ENCODE measurements at places on chromosomes 7 and 10.

DNA sequence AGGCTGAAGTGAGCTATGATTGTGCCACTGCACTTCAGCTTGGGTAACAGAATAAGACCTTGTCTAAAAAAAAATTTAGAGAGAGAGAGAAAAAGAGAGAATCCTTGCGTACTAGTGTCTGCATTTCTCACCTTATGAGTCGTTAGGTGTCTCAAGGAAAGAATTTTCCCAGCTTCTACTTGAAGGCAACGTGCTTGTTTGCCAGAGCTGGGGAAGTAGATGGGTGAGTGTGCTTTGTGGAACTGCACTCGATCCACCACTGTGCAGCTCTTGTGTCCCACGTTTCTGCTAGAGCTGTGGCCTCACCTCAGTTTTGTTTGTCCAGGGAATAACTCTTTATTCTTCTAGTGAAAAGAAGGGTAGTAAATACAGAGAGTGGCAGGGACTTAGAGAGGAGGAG is 38.9 kb downstream of the HDAC9 start:
- no peak overlapping the region for H3K27ac ChIP-seq
- no peak for DNase-seq
- H3K4me1 ChIP-seq, result no peaks in the 10 kb centered on the region
- no peaks in the 10 kb centered on the region for H3K36me3 ChIP-seq
- no peaks in the 10 kb centered on the region for H3K27me3 ChIP-seq

DNA sequence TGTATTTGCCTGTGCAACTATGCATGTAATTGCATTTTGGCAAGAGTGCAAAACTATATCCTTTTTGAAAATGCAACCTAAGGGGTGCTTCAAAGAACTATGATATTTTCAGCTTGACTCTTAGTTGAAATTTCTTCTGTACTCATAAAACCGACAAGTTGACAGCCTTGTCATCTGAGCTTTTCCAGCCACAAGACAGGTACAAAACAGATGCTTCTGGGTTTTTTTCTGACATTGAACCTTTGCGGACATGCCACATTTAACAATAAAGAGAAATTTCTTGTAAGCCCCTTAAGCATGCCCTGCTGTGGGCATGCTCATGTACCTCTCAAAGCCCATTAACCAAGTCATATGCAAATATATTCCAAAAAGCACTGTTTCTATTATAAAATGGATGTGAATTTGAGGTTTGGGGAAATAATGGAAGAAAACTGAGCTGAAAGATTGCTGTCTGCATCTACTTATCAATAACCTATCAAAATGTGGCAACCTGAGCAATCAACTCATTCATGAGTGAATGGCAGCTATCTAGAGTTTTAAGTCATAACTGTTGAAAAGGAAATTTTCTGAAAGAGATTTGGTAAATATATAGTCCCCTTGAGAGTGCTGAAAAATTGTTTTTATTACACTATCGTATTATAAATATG is 1117.0 kb upstream of the LRRTM3 start:
- H3K27me3 ChIP-seq, result no peaks in the 10 kb centered on the region
- no peak for DNase-seq
- H3K4me1 ChIP-seq, result no peaks in the 10 kb centered on the region
- no peak overlapping the region for H3K27ac ChIP-seq

DNA sequence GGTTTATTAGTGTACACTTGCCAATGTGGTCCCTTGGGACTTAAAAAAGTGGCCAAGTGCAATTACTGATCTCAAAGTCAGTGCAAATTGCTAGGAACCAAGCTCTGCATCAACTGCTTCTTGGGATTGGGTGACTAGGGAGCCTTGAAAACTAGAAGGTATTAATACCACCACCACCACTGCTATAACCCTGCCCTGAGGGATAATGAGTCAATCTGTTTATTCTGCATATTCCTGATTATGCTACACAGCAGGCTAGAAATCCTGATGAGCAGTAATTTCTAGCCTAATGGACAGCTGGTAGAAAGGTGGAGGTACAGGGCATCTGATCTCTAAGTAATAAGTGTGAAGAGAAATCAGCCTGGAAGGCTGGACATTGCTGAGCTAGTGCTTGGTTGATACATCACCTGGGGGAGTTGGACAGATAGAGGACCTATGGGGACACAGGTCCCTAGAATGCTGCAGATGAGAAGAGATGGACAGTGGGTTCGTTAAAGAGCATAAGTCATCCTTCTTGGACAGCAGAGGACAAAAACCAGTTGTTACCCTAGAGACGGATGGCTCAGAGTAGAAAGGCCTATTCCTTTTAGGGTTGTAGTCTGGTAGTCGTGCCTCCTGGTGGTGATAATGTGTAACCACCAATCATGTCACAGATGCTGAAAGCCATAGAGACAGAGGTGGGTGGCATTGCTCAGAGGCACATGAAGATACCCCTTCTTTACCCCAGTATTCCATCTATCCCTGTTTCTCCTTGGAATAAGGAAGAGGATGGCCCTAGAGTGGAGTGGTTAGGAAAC is 554.8 kb downstream of the SORCS1 start:
- H3K4me3 ChIP-seq, result no peak overlapping the region
- no peaks in the 10 kb centered on the region for H3K36me3 ChIP-seq
- H3K27ac ChIP-seq, result no peak overlapping the region
- H3K27me3 ChIP-seq, result no peaks in the 10 kb centered on the region
- H3K4me1 ChIP-seq, result peaks cover 3% of the 10 kb centered on the region

- H3K36me3 ChIP-seq, result no peaks in the 10 kb centered on the region
- no peak overlapping the region for H3K27ac ChIP-seq
- H3K27me3 ChIP-seq, result no peaks in the 10 kb centered on the region
- no peak for DNase-seq
Measured at GRCh38 chr7:147465223-147465622, 1125.3 kb upstream of the C7orf33 start.

DNA sequence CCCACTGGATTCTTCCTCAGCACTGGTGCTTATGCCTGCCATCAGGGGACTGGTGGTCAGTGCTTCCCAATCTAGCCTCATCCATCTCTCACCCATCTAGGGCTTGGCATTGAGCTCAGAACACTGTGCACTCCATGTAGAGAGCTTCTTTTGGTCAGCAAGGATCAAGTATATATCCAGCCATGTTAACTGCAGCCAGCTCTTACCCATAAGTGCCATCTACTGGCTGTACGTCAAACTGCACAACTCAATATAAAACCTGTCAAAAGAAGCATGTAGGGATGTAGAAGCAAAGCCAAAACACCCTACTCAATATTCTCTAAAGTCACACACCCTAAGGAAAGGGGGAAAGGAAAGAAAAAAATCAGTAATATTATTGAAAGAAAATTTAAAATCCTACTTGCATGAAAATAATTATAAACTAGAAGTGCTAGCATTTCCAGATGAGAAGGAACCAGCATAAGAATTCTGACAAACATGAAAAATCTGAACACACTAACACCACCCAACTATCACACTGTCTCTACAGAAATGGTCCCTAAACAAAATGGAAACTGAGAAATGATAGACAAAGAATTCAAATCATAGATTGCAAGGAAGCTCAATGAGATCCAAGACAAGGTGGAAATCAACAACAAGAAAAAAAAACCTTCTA is 531.1 kb upstream of the STEAP1 start:
- H3K27ac ChIP-seq, result no peak overlapping the region
- H3K36me3 ChIP-seq, result no peaks in the 10 kb centered on the region

DNA sequence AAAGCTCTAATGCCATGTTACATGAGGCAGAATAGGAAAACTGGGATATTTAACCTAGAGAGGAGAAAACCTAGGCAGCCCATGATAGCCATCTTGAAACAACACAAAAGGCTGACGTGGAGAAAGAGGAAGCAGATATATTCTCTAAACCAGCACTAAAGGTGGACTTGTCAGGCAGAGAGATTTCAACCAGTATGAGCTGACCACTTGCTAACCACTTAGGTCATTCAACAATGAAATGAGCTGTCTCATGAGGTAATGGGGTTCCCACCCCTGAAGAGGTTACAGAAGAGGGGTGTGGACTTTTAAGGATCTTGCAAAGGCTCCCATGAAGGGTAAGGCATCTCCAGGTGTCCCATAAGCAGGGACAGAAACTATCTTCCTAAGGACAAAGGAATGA is 26.8 kb upstream of the EGR2 start:
- no peaks in the 10 kb centered on the region for H3K4me1 ChIP-seq
- no peak overlapping the region for H3K4me3 ChIP-seq
- H3K27ac ChIP-seq, result no peak overlapping the region
- no peak for DNase-seq

GRCh38 chr7:7832518-7832917 is 114.1 kb upstream of the RPA3 start:
- H3K4me3 ChIP-seq, result no peak overlapping the region
- no peaks in the 10 kb centered on the region for H3K27me3 ChIP-seq
- H3K27ac ChIP-seq, result no peak overlapping the region
- no peaks in the 10 kb centered on the region for H3K36me3 ChIP-seq
- DNase-seq, result no peak

- no peak overlapping the region for H3K27ac ChIP-seq
- no peaks in the 10 kb centered on the region for H3K4me1 ChIP-seq
- no peak for DNase-seq
- H3K4me3 ChIP-seq, result no peak overlapping the region
- no peaks in the 10 kb centered on the region for H3K36me3 ChIP-seq
- H3K27me3 ChIP-seq, result no peaks in the 10 kb centered on the region
Measured at GRCh38 chr10:55400075-55400849, 599.2 kb upstream of the PCDH15 start.

DNA sequence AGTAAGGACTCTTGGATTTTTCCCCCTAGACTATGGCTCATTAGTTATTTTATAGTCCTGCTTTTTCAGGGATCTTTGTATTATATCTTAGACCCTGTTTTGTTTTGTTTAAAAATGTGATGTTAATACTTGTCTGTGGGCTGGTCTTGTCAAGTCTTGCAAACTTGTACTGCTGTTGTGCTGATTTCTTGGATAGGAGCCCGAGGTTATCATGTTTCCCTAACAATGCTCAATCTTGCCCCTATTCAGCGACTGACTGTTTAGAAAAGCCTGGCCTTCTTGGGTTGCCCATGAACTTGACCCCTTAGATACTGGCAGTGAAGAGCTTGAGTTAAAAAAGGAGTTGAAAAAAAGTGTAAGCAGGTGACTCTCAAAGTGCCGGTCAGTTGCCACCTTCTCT is 115.7 kb downstream of the KIAA1217 start:
- H3K27me3 ChIP-seq, result no peaks in the 10 kb centered on the region
- H3K4me3 ChIP-seq, result no peak overlapping the region
- no peak overlapping the region for H3K27ac ChIP-seq
- H3K36me3 ChIP-seq, result no peaks in the 10 kb centered on the region
- no peak for DNase-seq

GRCh38 chr10:6385665-6386064 is 182.9 kb downstream of the PFKFB3 start:
- no peak overlapping the region for H3K4me3 ChIP-seq
- H3K27me3 ChIP-seq, result no peaks in the 10 kb centered on the region
- no peak overlapping the region for H3K27ac ChIP-seq
- no peaks in the 10 kb centered on the region for H3K36me3 ChIP-seq
- no peaks in the 10 kb centered on the region for H3K4me1 ChIP-seq

DNA sequence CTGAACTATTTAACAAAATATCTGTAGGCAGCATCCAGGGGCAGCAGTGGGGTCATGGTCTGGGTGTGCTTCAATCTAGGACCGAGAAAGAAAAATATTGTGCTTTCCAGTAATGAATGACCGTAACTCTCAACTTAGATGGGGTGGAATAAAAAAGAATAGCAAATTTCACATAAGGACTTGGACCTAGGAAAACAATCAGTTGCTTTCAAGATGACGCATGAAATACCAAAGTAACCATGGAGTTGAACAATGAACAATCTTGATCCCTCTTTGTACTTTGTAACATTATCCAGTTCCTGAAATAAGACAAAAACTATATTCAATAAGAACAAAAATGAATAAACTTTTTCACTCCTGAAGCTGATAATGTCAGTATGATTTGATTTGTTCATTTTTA is 167.1 kb downstream of the C7orf25 start:
- no peak overlapping the region for H3K4me3 ChIP-seq
- no peak overlapping the region for H3K27ac ChIP-seq
- H3K36me3 ChIP-seq, result no peaks in the 10 kb centered on the region

GRCh38 chr10:70562036-70562755 is 40.3 kb downstream of the PRF1 start:
- no peak overlapping the region for H3K4me3 ChIP-seq
- DNase-seq, result no peak
- H3K27me3 ChIP-seq, result no peaks in the 10 kb centered on the region

DNA sequence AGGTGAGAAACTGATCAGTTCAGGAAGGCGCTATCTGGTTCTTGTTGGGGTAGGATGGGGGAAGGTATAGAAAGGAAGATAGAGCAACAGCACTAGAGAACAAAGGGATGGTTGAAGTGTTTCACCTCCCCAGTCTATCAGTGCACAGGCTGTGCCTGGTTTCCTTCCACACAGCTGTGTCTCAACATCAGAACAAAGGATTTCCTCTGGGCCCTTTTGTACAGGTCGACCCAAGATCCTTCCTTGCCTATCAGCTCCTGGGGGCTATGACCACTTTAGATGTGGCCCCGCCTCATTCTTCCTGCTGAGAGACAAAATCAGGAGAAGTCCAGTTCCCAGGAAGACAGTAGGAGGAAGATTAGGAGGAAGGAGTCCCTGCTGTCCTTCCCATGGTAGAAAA is 65.6 kb downstream of the NAMPT start:
- no peak overlapping the region for H3K27ac ChIP-seq
- no peaks in the 10 kb centered on the region for H3K27me3 ChIP-seq
- no peaks in the 10 kb centered on the region for H3K4me1 ChIP-seq
- no peak overlapping the region for H3K4me3 ChIP-seq

GRCh38 chr10:99395750-99396445 is 34.5 kb downstream of the GOT1 start:
- no peak overlapping the region for H3K27ac ChIP-seq
- peaks cover 4% of the 10 kb centered on the region for H3K36me3 ChIP-seq
- H3K27me3 ChIP-seq, result no peaks in the 10 kb centered on the region
- DNase-seq, result no peak
- no peaks in the 10 kb centered on the region for H3K4me1 ChIP-seq

DNA sequence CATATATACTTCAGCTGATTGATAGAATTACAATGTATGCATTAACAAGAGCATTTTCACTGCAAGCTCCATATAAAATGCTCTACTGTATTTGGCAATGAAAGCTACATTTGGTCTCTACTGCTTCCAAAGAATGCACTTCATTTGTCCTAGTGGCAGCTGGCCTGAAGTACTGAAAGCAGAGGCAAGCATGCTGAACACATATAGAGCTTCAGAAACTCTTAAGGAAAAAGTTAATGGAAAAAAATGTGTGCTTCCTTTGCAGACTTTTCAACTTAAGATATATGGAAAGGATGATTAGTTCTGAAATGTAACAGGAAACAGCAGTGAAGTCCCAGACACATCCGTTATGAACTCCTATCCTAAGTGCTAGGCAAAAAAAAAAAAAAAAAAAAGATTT is 537.1 kb upstream of the POM121L12 start:
- DNase-seq, result no peak
- H3K4me3 ChIP-seq, result no peak overlapping the region
- no peak overlapping the region for H3K27ac ChIP-seq
- no peaks in the 10 kb centered on the region for H3K36me3 ChIP-seq

GRCh38 chr7:156491435-156491834 is 149.1 kb upstream of the RNF32 start:
- no peak for DNase-seq
- no peak overlapping the region for H3K4me3 ChIP-seq
- no peaks in the 10 kb centered on the region for H3K36me3 ChIP-seq
- H3K27ac ChIP-seq, result no peak overlapping the region
